A673 (cell line): ENCODE measurements at places on chromosomes 3 and 15.

GRCh38 chr3:155078711-155079467 lies 1.2 kb upstream of the MME start:
- DNase-seq, result no peak

DNA sequence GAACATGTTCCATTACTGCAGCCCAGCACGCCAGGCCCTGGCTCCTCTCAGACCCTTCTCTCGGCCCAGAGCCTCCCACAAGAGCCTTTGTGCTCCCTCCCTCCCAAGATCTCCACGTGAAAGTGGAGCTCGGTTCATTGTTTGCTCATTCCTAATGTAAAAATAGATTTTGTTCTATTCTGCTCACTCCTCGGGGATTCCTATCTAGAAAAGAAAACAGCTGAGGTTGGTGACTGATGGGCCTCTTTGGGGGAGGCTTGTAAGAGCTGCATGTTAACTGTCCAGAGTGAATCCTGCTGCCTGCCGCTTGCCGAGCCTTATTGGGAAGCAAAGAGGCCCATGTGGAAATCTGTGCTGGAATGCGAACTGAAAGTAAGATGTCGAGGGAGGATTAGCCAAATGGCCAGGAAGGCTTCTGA lies 267.1 kb downstream of the LRTM1 start:
- no peak for DNase-seq

GRCh38 chr15:88288206-88288605 lies 31.7 kb upstream of the NTRK3 start:
- no peak for DNase-seq

DNA sequence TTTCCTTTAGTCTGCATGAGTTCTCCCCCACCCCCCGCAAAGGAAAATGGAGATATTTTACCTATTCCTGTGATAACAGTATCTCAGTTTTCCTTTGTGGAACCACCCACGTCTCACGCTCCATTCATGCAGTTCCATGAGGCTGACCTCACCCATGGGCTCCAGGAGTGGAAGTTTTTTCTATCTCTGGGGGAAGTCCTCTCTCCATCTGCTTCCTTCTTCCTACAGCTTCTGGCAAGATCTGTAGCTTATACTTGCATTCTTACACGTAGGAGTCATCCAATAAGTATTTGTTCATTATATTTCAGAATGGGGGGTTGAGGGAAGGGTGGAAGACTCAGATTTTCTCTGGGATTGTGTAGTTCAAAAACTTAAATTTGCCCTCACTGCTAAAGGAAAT lies 5.8 kb upstream of the GLCE start:
- peak; percentile 29 for DNase-seq

DNA sequence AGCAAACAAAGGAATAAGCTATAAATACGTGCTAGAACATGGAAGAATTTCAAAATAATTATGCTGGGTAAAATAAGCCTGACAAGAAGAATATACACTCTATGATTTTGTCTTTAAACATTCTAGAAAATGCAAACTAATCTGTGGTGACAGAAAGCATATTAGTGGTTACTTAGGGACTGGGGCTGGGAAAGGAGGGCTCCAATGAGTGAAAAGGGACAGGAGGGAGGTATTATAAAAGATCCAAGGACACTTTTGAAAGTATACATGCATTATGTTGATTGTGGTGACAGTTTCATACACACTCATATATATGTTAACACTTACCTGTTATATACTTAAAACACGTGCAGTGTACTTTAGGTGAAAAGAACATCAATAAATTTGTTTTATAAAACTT lies 23.0 kb downstream of the MYH15 start:
- DNase-seq, result no peak

GRCh38 chr3:126851934-126852333 lies 131.0 kb upstream of the PLXNA1 start:
- no peak for DNase-seq

- DNase-seq, result no peak
Measured at GRCh38 chr15:55802600-55803376, 59.8 kb upstream of the PRTG start.

DNA sequence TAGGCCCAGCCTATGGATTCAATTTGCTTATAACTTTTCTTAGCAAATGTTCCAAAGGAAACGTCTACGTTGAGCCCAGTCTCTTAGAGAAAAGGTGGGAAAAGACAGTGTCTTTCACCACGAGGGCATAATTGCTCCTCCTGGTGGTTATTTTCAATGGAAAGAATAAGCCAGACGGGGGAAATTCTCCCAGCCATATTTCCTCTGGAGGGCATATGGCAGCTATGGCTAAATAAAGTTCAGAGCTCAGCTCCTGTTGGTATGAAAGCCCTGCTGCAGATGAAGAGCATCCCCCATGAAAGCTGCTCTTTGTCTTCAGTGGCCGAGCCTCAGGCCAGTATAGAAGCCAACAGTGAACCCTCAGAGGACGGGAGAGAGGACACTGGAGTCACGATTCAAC lies 297.9 kb downstream of the RYR3 start:
- peak; percentile 18 for DNase-seq

GRCh38 chr3:158086776-158087175 lies 19.4 kb downstream of the SHOX2 start:
- DNase-seq, result no peak

GRCh38 chr3:10194328-10195071 lies 29.8 kb downstream of the IRAK2 start:
- DNase-seq, result no peak

DNA sequence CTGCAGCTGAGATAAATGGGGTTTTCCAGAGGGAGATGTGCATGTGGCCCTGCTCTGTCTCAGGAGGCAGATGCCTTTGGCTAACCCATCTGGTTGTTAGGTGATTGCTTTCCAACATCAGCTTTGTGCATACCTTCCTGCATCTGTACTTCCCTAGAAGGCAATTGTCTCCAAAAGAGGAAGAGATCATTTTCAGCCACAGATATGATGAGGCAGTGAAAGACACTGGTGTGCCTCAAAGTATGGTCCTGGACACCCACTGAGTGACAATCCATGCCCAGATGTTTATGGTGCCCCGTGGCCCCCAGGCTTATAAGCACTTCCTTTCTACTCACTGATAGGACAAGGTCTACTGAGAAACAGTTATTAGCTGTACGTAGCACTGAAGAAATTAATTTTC lies 117.5 kb upstream of the NR2F2 start:
- DNase-seq, result no peak

DNA sequence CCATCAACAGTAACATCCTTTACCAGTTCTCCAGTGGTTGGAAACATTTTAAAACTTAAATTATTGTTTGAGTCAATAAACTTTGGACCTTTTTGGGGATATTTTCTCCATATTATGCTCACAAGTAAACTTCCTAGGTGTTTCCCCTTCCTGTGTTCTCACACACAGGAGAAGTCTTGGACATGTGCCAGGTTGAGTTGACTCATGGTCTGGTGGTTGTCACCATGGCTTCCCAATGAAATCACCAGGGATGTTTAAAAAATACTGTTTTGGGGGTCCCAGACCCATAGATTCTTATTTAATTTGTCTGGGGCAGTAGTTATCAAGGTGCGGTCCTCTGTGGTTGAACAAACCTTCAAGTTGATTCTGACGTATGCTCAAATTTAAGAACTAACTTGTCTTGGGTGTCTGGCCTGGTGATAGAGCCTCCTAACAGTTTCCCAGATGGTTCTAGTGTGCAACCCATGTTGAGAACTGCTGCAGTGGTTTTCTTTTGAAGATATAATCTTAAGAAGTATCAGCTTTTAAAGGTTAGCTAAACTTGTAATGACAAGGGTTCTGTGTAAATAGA lies 291.8 kb downstream of the EDEM1 start:
- DNase-seq, result no peak

GRCh38 chr3:142839831-142840230 lies 49.1 kb downstream of the PCOLCE2 start:
- no peak for DNase-seq

DNA sequence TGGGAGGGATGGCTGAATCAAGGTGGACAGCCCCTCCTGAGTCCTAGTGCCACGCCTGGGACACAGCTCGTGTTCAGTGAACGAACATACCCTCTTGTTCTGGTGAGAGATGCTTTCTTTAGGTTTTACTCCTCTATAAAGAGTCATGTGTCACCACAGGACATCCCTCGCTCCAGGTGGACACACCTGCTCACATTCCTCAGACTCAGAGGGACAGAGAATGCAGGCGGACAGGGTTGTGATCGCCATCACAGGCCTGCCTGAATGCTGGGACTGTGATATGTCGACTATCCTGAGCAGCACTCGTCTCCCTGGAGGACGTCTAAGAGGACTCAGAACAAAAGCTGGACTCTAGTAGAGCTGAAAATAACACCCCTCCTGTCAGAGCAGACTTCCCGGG lies 96.4 kb upstream of the SNRPA1 start:
- no peak for DNase-seq

GRCh38 chr3:99878005-99878404 lies 60.3 kb downstream of the CMSS1 start:
- DNase-seq, result no peak

DNA sequence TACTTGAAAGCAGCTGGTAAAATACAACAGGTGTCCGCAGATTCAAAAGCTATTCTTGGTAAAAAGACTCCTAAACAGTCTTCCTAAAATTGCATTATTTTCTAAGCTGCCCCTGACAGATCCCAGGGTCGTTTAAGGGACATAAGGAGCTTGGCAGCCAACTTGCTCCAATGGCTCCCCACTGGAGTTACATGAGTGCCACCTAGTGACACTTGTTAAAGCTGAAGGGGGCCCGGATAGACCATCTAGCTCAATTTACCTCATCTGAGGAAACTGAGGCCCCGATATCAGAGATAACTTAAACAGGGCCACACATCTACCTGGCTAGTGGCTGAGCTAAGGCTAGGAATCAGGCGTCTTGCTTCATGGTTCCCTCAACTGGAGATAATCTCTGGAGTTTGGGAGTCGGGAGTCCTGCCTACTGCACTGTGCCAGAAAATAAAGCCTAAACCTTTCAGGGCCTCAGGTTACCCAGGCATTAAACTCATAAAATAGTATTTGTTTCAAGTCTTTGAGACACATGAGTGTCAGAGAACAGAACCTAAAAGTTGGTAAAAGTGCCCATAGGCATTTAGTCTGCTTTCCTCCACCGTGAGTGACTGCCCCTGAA lies 6.5 kb upstream of the TBC1D23 start:
- DNase-seq, result peak; percentile 83

DNA sequence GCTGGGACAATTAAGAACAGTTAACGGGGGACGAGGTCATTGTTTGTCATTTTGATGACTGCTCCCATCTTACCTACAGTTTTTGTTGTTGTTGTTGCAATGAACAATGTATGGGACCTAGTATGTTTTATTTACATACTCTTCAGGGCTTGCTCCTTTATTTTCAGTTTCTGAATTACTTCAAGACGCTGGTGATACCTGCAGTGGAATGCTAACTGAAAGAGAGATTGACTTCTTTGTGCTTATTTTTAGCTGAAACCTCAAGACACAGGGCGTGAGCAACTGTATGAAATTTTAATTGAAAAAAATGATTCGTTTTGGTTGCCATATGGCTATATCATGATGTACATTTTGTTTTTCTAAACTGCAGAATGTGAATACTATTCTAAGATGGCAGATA lies 297.9 kb downstream of the EDEM1 start:
- DNase-seq, result no peak

- no peak for DNase-seq
Measured at GRCh38 chr3:197603317-197603933, 47.7 kb upstream of the BDH1 start.

DNA sequence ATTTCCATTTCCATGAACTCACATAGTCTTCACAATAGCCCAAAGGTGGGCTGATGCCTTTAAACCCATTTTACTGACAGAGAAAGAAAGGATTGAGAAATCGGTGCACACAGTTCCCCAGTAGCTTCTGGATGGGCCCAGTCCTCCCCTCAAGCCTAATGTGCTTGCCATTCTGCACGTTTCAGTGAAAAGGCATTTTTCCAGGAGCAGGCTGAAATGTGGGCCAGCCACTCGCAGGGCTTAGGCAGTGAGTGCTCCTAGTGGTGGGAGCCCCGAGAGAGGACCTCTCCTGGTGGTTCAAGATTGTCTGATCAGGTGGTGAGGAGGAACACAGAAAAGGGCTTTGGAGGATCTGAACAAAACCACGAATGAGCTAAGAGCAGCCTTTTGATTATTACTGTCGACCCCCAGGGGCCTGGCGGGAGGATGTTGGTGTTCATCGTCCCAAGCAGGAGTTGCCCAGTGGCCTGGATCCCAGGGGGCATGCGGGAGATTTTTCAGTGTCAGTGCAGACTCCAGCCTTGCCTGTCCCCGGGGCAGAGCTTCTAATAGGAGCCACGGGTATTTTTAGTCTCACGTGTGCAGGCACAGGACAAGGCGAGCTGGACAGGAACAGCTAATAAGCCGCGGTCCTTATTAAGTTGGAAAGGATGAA lies 8.7 kb upstream of the KY start:
- no peak for DNase-seq

DNA sequence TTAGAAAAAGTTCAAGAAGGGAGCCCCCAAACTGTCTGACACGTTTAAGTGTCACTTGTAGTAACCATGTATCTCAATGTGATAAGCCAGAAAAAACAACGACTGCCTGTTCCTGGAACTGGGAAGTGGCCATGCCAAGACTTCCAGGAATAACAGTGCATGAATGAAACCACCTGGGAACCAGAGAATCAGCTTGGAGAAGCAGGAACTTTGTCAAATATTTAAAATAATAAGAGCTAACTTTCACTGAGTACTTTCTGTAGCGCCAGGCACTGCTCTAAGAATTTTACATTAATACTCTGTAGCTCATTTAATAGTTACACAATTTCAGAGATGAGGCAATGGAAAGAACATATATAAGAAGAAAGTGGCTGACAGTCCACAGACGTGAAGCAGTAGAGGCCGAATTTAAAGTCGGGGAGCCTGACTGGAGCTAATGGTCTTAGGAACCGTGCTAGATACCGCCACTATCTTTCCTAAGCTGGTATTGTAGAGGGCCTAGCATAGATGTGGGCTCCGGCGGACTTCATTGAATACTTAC lies 876 bp downstream of the PLSCR1 start:
- no peak for DNase-seq

DNA sequence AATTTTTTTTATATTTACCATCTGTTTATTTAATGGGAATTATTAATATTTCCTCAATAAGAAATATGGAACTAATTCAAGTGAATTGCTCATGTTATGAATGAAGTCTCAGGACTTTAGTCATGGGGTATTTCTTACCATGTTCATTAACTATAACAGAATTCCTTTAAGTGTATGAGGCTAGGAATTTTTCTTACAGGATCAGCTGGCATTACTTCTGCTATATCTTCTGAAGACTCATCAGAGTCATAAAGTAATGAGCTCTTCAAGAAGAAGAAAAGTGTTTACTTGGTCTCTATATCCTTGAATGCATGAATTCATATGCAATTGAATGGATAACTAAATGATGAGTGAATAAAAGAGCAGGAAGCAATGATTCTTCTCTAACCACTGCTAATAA lies 486.8 kb upstream of the THBS1 start:
- no peak for DNase-seq
